ENCODE measurements at places on chromosomes 12 and 14.
A peak's percentile ranks its signal among the peaks of the same experiment; 100 is the strongest.

DNA sequence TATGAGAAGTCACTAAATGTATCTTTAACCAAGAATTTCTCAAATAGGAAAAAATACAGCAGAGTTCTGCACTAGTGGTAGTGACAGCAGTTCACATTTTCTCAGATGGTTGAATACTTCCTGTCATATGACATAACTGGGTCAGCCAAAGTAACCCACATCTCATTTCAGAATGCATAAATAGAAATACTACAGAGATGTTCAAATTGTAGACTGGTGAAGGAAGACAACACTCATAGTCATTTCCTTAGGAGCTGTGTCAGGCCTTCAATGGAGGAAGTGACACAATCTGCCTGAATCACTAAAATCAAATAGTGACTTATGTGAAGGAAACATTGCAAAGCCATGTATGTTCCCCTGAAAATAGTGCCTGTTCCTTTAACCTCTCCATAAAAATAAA is 32.4 kb downstream of the FERMT2 start:
- DNase-seq, result no peak

DNA sequence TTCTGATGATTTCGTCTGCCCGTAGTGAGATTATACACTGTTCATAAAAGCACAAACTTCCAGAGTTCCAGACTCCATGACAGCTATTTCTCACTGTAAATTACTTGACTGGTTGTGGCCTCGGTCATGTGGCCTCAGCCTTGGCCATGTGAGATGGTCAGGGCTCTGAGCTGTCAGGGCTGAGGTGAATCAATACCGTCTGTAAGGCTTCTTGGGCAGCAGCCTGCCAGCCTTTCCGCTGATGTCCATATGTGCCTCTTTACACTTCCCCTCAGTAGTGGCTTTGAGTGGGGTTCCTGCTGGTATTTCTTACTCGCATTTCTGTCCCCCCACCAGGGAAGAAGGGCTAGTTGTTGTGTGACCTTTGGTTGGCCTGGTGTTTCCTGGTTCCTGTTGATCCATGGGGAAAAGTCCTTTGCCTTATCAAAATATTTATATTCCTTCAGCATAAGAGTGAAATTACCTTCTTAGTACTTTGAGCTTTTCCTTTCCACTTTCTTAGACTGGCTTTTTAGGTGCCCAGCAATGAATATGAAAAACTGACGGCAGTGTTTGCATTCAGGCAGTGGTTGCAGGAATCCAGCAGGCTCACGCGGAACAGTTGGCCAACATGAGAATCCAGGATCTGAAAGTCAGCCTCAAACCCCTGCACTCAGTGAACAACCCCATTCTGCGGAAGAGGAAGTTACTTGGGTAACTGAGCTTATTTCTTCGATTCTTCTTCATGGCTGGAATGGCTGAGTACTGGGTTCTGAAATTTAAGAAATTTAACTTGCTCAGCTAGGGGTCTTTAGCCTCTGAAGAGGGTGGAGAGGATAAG is 46.1 kb downstream of the MAPKAPK5 start:
- DNase-seq, result no peak

GRCh38 chr12:28742791-28743190 is 406.3 kb upstream of the FAR2 start:
- DNase-seq, result no peak

DNA sequence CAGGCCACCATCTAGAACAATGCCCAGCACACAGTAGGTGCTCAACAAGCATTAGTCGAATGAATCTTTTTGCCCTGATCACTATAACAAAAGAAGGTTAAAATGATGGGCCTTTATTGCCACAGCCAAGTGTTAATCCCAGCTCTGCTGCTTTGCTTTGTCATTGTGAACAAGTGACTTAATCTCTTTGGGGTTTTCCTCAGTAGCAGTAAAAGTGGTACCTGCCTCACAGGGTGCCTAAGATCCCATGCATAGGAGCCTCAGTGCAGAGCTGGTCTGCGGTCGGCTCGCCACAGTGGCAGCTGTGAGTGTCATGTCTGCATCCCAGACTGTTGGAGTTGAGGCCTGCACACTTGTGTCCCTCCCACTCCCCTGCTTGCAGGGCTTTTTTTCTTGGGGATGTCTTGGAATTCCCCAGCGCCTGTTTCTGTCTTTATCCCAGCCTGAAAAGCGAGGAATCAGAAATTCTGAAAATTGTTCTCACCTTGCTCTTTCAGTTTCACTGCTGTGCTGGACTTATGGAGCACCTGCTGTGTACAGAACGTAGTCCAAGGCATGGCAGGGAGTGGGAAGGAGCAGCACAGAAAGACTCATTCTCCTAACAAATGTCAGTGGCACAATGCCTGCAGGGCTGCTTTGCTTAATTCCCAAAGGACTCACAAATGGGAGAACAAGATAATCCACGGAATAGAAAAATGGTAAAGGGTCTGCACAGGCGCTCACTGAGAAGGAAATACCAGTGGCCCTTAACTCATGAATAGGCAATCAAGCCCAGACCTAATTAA is 90.8 kb downstream of the EML1 start:
- no peak for DNase-seq

- no peak for DNase-seq
Observed at GRCh38 chr12:110545812-110546211, 37.3 kb downstream of the PPTC7 start.

DNA sequence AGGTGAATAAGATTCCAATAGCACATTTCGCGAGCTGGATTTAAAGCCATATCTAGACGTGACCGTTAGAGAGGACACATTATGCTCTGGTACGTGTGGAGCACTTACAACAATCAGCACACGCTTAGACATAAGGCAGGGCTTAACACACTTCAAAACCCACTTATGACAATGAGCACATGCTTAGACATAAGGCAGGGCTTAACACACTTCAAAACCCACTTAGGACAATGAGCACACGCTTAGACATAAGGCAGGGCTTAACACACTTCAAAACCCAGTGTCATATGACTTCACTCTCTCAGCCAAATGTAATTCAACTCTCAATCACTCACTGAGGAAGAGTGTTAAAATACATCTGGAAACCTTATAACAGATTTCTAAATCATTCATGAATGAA is 11.2 kb upstream of the PLD4 start:
- DNase-seq, result peak; percentile 91

DNA sequence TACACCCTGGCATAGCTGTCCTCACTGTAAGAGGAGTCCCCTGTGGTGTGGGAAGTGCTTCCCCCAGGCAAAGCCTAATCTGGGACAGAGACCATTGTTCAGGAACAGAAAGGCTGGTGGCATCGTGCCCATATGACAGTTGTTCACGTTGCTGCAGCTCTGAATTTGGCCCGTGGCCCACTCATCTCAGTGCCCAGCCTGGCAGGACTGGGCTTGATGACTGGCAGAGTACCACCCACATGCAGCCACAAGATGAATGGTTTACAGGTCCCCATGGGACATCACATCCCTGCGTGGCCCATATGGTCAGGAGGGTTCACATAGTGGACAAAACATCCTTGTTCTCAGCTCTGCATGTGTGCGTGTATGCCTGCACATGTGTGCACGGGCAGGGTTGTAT is 17.5 kb downstream of the IQSEC3 start:
- DNase-seq, result peak; percentile 64

- no peak for DNase-seq
Observed at GRCh38 chr14:63290741-63291430, 27.8 kb downstream of the GPHB5 start.

- no peak for DNase-seq
Observed at GRCh38 chr12:54285150-54286041, 4.9 kb downstream of the HNRNPA1 start.

GRCh38 chr12:62860501-62861411 is 74.2 kb downstream of the PPM1H start:
- no peak for DNase-seq

DNA sequence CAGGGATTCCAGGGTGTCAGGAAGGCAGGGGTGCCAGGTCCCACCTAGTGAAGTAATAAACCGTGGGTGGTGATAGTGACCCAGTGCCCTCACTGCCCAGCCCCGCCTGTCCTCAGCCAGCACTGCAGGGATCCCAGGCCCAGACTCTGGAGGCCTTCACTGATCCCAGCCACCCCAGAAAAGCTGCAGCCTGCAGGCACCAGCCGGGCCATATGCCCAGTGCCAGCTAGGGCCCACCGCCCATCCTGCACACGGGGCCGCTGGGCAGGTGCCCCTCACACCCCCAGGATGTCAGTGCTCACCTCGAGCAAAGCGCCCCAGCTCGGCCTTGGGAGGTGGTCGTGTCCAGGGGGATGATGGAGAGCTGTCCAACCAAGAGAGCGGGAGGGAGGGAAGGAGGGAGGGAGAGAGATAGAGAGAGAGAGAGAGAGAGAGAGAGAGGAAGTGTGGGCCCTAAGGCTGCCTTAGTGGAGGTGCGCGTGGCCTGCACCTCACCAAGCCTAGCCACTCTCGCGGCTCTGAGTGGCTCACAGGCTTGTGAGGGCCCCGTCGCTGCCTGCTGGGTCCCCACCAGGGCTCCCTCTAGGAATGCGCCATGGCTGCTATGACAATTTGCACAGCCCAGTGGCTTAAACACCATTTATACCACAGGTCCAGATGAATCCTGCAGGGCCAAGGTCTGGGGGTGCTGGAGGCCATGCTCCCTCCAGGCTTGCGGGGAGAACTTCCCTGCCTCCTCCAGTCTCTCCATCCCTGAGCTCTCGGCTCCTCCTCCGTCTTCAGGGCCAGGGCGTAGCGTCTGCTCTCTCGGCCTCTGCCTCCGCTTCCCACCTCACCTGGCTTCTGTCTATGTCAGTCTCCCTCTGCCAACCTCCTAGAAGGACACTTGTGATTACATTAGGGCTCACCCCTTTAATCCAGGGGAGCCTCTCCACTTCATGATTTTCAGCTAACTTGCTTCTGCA is 401.0 kb downstream of the TMEM121 start:
- no peak for DNase-seq

DNA sequence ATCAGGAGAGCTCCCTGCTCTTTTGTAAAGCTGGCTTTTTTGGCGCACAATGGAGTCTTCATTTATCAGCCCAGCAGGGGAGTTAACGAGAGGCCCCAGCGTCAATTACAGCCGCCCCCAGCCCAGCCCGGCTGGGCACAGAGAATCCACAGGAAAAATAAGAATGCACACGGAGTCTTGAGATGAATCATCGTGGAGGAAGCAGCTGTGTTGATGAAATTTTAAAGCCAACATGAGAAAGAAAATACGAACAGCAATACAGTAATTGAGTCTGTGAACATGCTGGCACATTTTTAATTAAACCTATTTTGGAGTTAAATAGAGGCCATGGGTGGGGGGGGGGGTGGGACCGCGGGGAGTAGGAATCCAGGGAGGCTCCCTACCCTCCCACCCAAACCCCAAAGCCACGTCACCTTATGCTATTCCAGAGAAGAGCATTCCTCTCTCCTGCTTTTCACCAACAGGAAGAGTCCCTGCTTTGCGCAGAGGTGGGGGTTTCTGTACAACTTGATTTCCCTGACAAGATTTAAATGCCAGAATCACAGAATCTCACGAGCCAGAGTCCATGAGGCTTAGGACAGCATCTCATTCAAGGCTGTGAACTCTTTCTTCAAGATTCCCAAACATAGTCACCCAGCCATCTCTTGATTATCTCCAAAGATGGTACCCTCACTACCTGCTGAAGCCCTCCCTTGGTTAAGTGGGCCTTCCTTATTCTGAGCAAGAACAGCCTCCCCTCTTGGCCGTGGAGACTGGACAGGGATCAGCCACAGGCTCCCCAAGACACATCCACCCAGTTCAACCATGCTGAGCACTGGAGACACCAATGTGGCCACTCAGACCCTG is 50.3 kb downstream of the CCNK start:
- peak; percentile 28 for DNase-seq

GRCh38 chr14:102241147-102241546 is 63.8 kb downstream of the MOK start:
- DNase-seq, result no peak

- no peak for DNase-seq
Observed at GRCh38 chr14:27958757-27959156, 807.8 kb upstream of the FOXG1 start.

- DNase-seq, result no peak
Observed at GRCh38 chr14:95236221-95236620, 78.9 kb upstream of the DICER1 start.

DNA sequence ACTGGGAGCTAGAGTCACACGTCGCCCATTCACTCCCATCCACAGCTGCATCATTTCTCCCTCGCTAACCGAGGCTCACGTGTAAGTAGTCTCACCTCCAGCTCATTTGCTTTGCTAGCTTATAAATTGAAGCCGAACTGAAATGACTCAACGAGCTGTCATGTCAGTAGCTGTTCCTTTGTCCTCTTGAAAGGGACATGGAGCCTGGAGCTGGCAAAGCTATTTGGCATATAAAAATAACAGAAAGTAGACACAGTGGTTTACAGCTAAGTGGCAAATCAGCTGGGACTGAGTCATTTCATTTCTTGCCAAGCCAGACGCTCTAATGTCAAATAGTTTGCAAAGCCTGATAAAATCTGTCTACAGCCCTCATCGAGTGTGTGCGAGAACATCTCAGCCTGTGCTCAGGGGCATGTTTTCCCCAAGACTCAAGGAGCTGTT is 114.4 kb upstream of the TMEM233 start:
- DNase-seq, result no peak

DNA sequence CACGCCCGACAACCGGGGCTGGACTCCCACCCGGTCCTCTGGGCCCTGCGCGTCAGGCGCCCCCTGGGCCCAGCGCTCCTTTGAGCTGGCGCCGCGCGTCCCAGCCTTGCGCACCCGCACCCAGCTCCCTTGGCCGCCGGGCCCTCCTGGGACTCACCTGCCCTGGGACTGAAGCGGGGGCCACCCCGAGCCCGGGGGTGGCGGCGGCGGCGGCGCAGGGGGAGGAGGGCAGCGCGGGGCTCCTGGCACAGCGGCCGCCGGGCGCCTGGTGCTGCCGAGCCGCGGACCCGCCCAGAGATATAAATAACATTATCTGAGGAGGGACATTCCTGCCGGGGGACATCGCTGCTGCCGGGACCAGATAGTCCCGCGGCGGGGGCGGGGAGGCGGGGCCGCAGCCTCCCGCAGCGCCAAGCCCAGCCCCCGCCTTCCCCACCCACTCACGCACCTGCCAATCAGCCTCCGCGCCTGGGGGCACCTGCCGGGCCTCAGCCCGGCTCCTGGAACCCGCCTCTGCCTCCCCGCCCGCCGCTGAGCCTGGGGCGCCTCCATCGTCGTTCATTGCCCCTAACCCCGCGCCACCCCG is at the start of gene SPTB:
SPTB (minus strand) TSS at position 273 of the 586 bp plus-strand sequence. CDS start 56,813 bp downstream, outside the sequence.
- peak; percentile 82 for DNase-seq

- DNase-seq, result no peak
Observed at GRCh38 chr14:100286484-100287191, 19.6 kb downstream of the SLC25A29 start.

- no peak for DNase-seq
Observed at GRCh38 chr12:127237151-127237550, 1029.8 kb upstream of the TMEM132C start.

DNA sequence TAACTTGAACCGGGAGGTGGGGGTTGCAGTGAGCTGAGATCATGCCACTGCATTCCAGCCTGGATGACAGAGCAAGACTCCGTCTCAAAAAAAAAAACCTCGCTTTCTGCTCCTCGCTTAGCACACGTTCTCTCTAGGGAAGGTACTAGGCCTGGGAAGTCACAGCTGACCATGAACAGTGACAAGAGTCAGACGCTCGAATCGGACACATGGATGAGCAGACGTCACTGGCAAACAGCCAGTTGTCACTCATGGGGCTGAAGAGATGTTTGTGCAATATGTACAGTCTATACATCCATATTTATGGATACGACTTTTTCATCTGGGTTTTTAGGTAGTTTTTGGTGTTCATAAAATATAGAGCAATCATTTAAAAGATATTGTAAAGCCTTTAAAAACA is 19.4 kb downstream of the TCHP start:
- DNase-seq, result no peak

GRCh38 chr12:111444925-111445725 is 39.4 kb downstream of the SH2B3 start:
- DNase-seq, result no peak

- no peak for DNase-seq
Observed at GRCh38 chr14:88669346-88669745, 106.5 kb downstream of the ZC3H14 start.
